ENCODE measurements at places on chromosomes 12 and 14.

DNA sequence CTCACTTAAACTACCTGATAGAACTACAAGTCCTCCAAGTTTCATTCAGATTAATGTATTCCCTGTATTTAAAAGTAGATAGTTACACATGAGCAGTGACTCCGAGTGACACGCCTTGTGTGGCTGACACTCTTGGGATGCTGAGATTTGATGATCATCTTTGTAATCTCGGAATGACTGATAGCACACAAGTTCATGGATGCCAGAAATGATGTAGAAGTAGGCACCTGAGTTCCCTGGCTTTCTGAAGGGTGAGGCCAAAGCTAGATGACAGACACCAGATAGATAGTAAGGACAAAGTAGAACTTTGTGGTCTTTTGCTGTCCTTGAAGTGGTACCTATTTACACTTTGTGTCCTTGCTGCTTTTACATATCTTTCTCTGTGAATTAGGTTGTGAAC, 491.2 kb downstream of the PCNX1 start:
- peak overlapping the region; percentile 97 for H3K27ac ChIP-seq
- peak; percentile 15 for DNase-seq
- H3K36me3 ChIP-seq = no peaks in the 10 kb centered on the region
- H3K4me1 ChIP-seq = peaks cover 27% of the 10 kb centered on the region
- no peaks in the 10 kb centered on the region for H3K27me3 ChIP-seq

DNA sequence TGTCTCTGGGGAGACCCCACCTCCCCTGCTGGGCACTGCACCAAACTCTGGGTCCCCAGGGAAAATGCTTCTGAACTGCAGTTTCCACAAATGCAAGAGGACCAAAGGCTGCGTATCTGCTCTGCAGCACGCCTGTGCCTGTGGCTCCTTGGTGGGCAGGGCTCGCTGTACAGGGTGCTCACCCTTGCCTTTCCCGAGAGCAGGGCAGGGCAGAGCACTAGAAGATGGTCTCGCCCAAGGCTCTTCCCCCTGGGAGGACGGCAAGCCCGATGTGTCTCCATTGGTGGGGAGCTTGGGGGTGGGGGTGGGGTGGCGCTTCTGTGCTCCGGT, 175.3 kb upstream of the RTL1 start:
- H3K36me3 ChIP-seq = no peaks in the 10 kb centered on the region
- H3K27me3 ChIP-seq = no peaks in the 10 kb centered on the region
- DNase-seq = no peak
- H3K4me3 ChIP-seq = no peak overlapping the region
- H3K4me1 ChIP-seq = no peaks in the 10 kb centered on the region
- no peak overlapping the region for H3K27ac ChIP-seq

GRCh38 chr12:113263431-113263963, 42.2 kb downstream of the TPCN1 start:
- peaks cover 15% of the 10 kb centered on the region for H3K36me3 ChIP-seq
- H3K27ac ChIP-seq = no peak overlapping the region
- DNase-seq = no peak
- no peaks in the 10 kb centered on the region for H3K27me3 ChIP-seq

GRCh38 chr12:30323008-30323407, 372.7 kb downstream of the IPO8 start:
- no peak for DNase-seq
- H3K36me3 ChIP-seq = no peaks in the 10 kb centered on the region
- no peaks in the 10 kb centered on the region for H3K4me1 ChIP-seq
- no peaks in the 10 kb centered on the region for H3K27me3 ChIP-seq
- H3K27ac ChIP-seq = no peak overlapping the region
- no peak overlapping the region for H3K4me3 ChIP-seq

GRCh38 chr12:80868576-80868975, 69.2 kb downstream of the LIN7A start:
- DNase-seq = no peak
- no peaks in the 10 kb centered on the region for H3K27me3 ChIP-seq
- no peaks in the 10 kb centered on the region for H3K36me3 ChIP-seq
- H3K27ac ChIP-seq = no peak overlapping the region
- no peaks in the 10 kb centered on the region for H3K4me1 ChIP-seq

Measured in GM12878 (cell line).